ENCODE measurements at places on chromosomes 13 and 19. TPM values are rescaled to one million over a fixed set of nuclear protein-coding genes. Genes with fewer than 3 reads are reported as not detected.

The ANKRD24 gene
- total RNA-seq, result 0.89 TPM

DNA sequence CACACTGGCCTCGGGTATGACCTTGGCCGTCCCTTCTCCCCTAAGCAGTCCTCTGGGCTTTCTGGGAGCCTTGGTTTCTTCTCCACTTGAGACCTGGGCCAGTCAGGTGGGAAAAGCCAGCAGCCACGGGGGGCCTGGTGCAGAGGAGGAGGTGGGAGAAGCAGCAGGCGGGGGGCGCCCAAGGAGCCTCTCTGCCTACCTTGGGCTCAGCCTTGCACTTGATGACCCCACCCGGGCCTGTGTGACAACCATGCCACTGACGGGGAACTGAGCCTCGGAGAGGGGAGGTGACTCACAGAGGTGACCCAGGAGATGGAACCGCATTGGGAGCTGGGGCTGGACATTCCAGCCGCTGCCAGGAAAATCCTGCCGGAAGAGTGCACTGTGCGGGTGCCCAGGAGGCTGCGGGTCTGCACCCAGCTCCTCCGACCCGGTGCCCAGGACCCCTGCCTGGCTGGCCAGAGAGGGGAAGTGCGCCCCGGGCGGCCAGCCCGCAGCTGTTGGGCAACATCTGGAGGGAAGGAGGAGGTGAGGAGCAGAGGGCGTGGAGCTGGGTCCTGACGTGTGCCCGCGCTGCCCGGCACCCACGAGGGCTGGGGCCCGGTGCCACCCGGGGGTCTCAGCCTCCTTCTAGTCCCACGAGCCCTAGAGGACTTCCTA is 23.4 kb upstream of the SLC7A10 start:
- H3K36me3 ChIP-seq, result no peaks in the 10 kb centered on the region
- H3K4me1 ChIP-seq, result no peaks in the 10 kb centered on the region
- no peak overlapping the region for H3K4me3 ChIP-seq
- DNase-seq, result no peak

DNA sequence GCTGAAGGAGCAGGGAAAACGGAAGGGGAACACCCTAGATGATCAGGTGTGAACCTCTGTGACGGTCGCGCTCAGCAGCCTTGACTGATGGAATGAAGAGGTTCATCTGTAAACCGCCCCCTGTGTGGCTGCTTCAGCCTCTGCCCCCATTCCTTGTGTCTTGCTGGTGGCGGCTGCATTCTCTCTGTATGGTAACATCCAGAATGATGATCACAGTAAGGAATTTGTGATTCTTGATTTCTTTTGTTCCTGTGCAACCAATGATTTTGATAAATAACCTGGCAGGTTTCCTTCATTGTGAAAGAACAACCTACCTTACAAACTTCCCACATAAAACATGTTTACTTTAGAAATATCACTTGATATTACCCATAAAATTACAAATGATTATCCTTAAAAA is 118.7 kb upstream of the MCF2L start:
- H3K27ac ChIP-seq, result no peak overlapping the region
- no peak for DNase-seq
- H3K27me3 ChIP-seq, result no peaks in the 10 kb centered on the region
- H3K4me1 ChIP-seq, result peaks cover 4% of the 10 kb centered on the region

DNA sequence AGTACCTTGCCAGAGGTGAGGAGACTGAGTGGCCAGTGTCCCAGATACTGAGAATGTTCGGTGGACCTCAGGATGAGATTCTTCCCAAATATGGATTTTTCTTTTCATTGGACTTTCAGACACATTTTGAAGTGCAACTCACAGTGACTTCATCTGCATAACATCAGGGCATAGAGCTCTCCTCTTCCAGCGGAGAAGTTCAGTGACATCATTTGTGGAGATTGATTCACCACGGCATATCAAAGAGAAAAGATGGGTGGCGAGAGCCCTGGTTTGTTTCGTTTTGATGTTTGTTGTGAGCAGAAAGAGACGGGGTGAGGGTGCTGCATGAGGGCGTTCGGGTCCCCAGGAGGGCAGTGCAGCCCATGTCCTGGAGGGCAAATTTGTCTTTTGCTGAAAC is 120.1 kb upstream of the GPR12 start:
- H3K27me3 ChIP-seq, result peaks cover 4% of the 10 kb centered on the region
- DNase-seq, result no peak
- H3K27ac ChIP-seq, result no peak overlapping the region
- no peaks in the 10 kb centered on the region for H3K4me1 ChIP-seq

GRCh38 chr13:42140494-42140893 is 92.0 kb downstream of the DGKH start:
- H3K27ac ChIP-seq, result no peak overlapping the region
- no peak overlapping the region for H3K4me3 ChIP-seq
- peaks cover 8% of the 10 kb centered on the region for H3K36me3 ChIP-seq

Measured in osteocyte (in vitro differentiated cells).